ENCODE measurements at places on chromosomes 11 and 22.

- no peak for DNase-seq
Measured at GRCh38 chr22:49497266-49497665, 330.4 kb downstream of the BRD1 start.

GRCh38 chr11:33360642-33361041 lies 103.5 kb downstream of the HIPK3 start:
- DNase-seq, result no peak

DNA sequence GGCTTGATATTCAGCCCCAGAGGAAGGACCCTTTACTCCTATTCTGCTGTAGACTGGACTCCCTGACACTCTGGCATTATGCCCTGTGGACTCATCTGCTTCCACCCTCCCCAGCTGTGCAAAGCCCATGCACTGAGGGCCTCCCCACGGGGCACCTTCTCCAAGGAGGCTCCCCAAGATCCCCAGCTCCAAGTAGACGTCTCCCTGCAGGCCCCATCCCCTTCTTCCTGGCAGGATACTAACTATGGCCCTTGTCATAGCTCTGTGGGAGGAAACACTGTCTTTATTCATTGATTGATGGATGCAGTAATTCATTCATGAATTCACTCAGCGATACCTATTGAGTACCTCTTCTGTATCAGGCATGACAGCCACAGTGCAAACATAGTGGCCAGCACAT lies 15.3 kb upstream of the APOL6 start:
- DNase-seq, result no peak

DNA sequence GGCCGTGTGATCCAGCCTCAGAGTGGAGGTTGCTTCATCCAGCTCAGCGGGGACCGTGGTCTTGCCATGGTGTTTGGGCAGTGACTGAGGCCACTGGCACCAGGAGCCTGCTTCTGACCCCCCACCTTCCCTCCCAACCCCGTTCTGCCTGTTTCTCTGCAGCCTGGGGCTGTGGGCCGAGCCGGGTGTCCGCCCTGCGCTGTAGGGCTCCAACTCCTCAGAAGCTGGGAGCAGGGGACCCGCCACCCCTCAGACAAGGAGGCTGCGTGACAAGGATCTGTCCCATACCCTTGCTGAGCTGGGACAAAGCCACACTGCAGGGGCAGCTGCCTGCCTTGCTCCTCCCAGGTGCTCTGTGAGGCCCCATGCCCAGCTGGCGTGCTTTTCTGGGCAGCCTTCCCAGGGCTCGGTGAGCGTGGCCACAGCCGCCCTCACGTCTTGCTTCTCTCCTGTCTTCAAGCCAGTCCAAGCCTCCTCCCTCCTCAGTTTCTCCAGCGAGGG lies 11.7 kb upstream of the ARFGAP3 start:
- no peak for DNase-seq

GRCh38 chr22:19178065-19178656 lies 375 bp downstream of the SLC25A1 start:
- DNase-seq, result no peak

- no peak for DNase-seq
Measured at GRCh38 chr11:111819829-111820237, 51.5 kb downstream of the ALG9 start.

- no peak for DNase-seq
Measured at GRCh38 chr11:44319170-44319551, 9.2 kb upstream of the ALX4 start.

GRCh38 chr11:88538098-88538497 lies 200.6 kb upstream of the CTSC start:
- no peak for DNase-seq

GRCh38 chr11:129722529-129722928 lies 93.1 kb upstream of the TMEM45B start:
- no peak for DNase-seq

Measured in pulmonary artery endothelial cell (primary cell).